Activated CD4-positive, alpha-beta T cell treated with anti-CD3 and anti-CD28 coated beads, Interleukin-2, amount 50 U/mL, for 1 hour (primary cell): ENCODE measurements at places on chromosomes 12 and 14.

DNA sequence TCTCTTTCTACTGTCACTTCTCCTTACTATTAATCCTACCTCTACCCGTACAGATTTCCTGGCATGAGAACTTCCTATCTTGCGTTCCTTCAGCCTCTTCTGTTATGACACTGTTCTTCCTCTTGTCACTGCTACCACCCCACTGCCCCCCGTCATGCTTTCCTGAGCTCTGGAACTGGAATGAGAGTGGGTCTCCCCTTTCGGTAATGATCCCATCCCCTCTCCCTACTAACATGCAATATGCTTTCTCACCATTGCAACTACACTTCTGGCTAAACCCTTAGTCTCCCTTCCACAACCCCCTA, 4.9 kb upstream of the AP1G2 start:
- no peak for DNase-seq

DNA sequence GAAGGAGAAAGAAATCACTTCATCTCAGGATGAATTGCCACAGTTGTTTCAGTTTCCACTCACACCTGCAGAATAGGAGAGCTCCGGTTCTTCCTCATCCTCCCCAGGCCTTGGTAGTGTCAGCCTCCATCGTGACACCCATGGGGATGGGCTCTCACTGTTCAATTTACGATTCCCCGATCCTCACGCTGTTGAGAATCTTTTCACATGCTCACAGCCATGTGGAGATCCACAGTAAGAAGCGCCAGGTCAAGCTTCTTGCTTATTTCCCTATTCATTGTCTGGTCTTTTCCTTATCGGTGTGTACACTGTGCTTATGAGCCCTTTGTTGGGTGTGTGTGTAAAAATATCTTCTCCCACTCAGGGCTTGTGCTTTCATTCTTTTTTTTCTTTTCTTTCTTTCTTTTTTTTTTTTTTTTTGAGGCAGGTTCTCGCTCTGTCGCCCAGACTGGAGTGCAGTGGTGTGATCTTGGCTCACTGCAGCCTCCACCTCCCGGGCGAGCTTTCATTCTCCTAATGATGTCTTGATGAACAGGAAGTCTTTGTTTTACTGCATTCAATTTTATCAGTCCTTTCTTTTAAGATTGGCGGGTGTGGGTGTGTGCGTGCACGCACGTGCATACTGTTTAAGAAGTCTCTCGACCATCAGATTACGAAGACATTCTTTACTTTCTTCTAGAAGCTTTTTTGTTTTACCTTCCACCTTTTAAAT, 21.5 kb downstream of the RIN3 start:
- DNase-seq = peak; percentile 13

DNA sequence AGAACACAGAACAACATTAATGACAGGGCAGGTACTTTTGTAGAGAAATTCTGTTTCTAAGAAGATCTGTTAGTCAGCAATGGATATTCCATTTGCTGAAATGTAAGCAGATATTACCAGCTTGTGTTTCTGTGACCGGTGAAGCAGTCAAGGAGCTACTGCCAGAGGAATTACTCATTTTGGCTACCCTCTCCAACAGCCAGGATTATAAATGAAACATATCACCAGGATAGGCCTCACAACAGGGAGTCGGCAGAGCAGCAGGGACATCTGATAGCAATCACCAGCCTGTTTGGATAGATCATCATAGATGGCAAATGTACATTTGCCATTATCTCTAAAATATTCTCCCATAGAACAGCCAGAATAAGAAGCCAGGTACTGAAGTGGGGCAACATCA, 440.7 kb downstream of the KCNH5 start:
- DNase-seq = no peak

DNA sequence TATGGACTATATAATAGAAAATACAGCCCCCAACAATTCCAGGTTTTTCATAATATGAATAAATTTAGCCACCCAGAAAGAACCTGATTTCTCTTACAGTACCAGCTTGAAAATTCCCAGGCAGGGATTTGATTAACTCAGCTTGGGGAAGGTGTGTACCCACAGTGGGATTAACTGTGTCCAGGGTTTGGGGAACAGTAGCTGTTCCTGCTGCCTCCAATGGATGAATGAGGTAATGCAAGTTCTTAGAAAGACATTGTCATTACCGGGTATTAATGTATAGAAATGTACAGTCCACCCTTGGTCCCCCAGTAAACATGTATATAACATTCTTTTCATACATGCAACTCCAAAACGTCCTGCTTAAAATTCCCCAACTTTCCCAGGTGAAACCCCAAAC, 115.6 kb downstream of the LRIG3 start:
- no peak for DNase-seq

DNA sequence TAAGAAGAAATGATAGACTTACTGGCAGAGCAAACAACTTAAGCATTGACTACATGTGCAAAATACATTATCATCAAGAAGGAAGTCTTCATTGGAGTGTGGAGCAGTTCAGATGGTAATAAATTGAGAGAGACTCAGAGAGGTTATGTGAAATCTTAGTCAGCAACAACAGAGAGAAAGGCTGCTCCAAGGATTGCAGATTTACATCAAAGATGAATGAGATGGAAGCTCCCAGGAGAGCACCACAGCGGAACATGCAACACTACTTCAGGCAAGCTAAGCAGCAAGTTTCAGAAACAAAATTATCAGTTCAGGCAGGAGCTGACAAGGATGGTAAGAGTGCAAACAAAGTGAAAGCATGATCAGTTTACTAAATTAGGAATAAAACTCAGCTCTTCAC, 882.3 kb downstream of the LRFN5 start:
- no peak for DNase-seq

GRCh38 chr14:50985124-50985858, 41.0 kb upstream of the PYGL start:
- DNase-seq = no peak

DNA sequence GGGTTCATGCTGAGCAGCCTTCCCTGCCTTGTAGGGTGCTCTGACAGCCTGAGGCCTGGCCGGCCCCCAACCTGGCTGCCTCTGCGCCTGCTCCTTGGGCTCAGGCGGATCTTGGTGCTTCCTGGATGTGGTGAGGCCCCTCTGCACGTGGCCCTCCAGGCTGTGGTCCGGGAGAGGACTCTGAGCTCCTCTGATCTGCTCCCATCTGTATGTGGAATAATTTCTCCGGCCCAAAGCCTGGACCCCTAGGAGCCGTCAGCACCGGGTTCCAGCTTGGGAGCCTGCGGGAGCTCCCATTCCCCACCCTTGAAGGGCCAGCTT, 21.3 kb upstream of the EIF2B2 start:
- DNase-seq = no peak

DNA sequence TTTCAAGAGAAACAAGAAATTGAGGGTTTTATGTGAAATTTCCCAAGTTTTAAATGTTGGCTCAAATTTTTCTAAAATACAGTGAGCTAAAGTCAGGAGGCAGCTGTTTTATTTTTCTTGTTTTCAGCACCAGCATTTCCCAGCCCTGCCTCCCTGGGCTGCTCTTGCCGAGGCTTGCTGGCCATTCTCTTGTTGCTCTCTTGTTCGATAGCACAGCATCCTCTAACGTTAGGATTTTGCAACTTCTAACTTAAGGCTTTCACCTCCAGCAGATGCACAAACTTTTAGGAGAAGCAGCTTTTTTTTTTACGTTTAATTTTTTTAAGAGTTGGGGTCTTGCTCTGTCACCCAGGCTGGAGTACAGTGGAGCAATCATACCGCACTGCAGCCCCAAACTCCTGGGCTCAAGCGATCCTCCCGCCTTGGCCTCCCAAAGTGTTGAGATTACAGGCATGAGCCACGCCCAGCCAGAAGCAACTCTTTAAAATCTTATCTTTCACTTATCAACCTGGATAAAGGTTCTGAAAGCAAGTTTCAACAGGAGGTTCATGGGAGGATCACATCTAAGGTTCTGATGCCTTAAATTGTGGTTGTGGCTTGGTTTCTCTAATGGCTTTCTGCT, 40.2 kb downstream of the B4GALNT3 start:
- DNase-seq = no peak

DNA sequence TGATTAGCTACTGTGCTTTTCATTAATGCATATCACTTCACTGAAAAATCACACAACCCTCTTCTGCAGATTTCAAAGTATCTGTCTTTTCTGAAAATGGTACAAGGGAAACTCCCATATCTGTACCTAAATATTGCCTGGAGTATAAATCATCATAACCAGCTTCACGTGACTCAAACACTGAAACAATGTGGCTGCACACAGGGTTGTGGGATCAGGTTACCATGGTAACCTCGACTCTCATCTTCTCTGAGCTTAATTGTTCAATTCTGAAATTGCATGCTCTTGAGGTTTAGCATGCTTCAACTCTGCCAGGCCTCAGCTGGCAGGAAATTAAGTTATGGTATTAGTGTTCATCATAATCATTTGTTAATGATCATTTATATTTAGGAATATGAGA, 77.5 kb upstream of the CPSF6 start:
- peak; percentile 17 for DNase-seq

GRCh38 chr12:5966486-5967095, 21.5 kb upstream of the ANO2 start:
- DNase-seq = no peak

GRCh38 chr12:10645910-10646309, 27.9 kb downstream of the STYK1 start:
- no peak for DNase-seq

GRCh38 chr14:52891800-52892199, 59.0 kb downstream of the FERMT2 start:
- DNase-seq = no peak

- DNase-seq = no peak
Observed at GRCh38 chr12:116476227-116476822, 82.9 kb upstream of the MAP1LC3B2 start.

DNA sequence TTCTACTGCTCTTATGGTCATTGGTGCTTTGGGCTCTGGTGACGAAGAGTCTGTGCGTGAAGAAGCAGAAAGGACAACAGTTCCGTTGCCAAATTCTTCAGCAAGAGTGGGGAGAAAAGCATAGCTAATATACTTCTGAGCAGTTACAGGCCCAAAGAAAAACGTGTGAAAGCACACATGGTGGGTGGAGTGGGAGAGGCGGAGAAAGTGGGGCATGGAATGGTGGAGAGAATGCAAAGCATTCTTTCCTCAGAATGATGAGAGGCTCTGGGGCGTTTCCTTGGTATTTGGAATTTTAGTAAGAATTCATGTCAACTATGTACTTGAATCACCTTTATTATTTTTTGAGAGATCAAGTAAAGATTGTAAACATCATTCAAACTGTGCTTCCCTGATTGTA, 396.1 kb downstream of the NAV3 start:
- no peak for DNase-seq

DNA sequence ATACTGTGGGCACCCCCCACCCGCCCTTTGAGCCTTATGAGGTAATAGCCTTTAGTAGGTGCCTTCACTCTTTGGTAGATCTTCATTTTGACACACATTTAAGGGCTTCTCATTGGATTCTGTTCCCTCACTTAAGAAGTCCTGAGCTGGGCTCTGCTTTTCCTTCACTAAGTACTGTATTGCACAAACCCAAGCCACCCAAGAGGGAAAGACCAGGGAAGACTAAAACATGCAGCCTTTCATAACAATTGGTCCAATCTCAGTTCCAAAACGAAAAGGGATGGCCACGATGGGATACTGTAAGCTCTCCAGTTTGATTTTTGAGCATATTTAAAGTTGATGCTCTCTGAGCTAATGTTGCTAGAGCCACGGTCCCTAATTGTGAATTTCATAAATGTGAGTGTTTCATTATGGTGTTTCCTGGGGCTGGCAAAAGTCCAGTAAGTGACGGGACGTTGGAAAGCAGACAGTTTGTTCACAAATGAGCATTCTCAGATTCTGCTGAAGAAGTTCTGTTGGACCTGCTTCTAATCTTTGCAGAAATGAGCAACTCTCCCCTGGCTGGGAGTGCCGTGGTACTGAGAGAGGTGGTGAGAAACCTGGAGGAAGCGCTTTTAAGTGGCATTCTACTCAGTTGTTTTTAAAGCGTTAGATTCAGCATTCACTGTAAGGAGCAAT, 9.4 kb downstream of the SSPN start:
- no peak for DNase-seq

- no peak for DNase-seq
Observed at GRCh38 chr12:121915841-121916321, 2.5 kb upstream of the CFAP251 start.

DNA sequence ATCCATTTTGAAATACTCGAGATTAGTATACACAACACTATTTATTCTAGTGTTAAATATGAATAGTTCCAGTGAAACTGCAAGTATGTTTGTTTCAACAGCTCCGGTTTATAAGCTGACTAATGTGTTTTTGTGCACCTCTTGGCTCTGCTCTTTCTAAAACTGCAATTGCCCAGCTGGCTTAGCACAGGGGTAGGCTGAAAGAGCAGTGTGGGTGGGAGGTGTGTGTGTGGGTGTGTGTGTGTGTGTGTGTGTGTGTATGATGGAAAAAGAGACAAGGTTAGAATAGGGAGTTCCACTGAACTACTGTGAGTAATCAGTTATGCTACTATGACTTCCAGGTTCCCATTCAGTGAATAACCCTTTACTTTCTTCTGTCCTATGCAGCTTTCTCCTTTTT, 37.8 kb upstream of the DDHD1 start:
- no peak for DNase-seq

DNA sequence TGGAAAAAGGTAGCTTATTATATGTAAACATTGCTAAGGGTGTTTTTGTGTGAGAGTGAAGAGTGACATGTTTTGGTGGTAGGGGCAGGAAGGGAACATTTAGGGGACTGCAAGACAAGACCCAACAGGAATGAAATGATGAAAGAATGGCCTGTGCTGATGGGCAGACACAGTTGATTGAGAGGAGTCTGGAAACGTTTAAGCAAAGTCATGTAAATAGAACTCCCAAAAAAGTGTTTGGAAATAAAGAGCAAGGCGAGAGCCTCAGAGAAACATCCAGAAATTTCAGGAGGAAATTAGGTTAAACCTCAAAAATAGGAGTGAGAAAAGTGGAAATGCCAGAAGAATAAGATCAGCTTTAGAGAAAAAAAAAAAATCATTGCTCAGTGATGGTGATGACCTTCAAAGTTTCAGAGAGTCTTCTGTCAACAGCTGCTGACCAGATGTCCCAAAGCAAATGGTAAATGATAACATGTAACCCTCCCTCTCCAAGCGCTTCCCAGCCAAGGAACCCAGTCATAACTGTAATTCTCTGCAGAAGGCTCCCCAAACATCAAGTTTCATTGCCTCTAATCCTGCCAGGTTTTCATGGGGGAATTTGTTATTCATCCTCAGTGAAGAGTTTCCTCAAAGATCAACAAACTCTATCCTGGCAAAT, 223.2 kb upstream of the FAR2 start:
- no peak for DNase-seq

DNA sequence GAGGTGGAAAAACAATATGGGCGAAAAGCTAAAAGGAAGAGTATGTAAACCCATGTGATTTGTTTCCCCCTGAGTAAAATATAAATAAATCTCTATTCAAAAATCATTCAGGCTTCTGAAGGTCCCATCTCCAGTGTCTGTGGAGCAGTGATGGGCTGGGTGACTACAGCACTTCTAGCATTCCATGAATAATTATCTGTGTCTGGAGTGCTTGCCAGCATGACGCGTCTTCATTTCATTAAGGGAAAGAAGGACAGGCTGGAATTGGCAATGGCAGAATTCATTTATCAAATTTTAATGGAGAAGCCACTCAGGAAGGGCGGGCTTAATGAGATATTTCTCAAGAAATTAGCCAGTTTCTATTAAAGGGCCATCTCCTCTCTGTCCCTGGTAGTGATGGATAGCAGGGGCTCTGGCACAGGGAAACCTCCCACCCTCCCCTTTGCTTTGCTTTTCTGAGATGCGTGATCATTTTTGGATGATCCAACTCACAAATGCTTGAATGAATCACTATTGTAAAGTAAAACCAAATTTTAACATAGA, 916.3 kb upstream of the SEL1L start:
- no peak for DNase-seq
